ENCODE measurements at places on chromosomes 7 and 10. TPM values are rescaled to one million over a fixed set of nuclear protein-coding genes. Genes with fewer than 3 reads are reported as not detected.

Gene MPP7
- 9.1 TPM for total RNA-seq

Gene DPYSL4
- 10.9 TPM for total RNA-seq

DNA sequence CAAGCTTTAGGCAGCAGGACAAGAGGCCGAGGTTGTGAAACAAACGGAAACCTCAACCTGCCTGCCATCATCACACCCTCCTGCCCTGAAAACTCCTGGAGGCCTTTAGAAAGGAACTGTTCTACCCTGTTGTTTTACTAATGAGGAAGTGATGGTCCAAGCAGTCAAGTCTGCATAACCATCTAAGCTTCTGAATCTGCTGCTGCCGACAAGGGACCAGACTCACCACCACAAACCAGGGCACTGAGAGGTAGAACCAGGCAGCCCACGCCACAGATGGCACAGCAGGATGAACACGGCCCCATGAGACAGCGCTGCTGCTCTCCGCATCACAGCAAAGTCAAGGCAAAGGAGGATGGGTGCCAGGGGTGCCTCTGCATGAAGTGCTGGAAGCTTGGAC, 209.4 kb downstream of the CELF2 start:
- no peak for DNase-seq

DNA sequence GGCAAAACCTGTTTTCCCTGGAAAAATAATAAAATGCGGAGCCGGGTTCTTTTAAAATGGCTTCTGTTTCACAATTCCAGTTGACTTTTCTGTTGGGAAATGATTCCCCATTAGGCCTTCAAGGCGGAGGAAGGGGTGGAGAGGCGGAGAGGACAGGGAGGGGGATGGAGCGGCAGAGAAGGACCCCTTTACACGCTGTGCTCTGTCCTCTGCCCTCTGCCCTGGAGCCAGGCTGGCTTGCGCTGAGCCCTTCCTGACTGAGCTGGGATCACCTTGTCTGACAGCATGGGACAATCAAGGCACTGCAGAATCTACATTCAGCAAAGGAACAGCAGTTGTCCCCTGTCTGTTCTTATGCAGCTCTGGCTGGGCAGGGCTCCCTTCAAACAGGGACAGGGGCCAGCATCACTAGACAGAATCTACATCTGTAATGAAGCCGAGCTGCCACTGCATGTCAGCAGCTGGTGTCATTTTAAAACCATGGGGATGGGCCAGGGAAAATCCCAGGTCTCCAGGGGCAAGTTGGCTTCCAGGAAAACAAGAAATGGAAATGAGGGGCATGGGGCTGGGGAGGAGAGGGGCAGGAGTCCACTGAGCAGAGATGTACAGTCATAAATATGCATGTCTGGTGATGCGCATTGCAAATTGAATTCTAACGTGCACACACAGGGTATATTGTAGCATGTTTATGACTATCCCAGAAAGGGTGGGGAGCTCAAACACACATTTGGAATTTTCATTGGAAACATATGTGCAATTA, 120.0 kb downstream of the MKX start:
- no peak for DNase-seq

Gene GPR85
- total RNA-seq: not detected

- no peak for DNase-seq
Observed at GRCh38 chr10:57825015-57825414, 442.7 kb downstream of the IPMK start.

DNA sequence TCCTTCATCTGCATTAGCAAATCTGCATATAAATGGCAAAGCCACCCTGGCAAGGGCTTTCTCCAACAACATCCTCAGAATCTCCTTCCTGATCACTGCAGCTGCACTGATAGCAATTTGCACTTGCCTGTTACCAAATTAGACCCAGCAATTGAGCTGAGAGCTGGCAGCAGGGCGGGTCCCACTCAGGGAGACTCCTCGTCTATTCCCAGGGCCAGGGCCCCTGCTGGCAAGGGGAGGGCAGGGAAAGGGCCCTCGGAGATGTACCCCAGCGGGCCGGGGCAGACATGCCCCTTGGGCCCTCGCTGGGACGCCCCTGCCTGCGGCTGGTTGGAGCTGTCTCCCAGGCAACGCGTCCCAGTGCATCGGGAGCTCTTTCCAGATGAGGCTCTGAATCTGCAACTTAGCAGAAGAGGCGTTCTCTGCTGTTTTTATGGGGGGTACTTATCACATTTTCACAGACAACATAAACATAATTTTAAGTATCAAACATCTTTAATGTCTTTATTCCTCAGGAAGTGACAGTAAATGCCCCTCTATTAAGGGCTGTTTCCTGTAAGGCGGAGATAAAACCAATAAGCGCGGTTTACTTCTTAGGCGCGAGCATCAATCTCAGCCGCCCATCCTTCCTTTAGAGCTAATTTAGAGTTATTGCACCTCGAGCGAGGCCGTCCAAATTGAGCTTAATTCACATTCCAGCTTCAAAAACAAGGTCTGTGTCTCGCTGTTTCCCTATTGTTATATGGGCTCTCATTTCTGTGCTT, 249.0 kb upstream of the PPP2R2D start:
- DNase-seq: no peak

- DNase-seq: no peak
Observed at GRCh38 chr7:113810080-113810744, 108.6 kb downstream of the PPP1R3A start.

Gene FAM25C
- total RNA-seq: not detected

DNA sequence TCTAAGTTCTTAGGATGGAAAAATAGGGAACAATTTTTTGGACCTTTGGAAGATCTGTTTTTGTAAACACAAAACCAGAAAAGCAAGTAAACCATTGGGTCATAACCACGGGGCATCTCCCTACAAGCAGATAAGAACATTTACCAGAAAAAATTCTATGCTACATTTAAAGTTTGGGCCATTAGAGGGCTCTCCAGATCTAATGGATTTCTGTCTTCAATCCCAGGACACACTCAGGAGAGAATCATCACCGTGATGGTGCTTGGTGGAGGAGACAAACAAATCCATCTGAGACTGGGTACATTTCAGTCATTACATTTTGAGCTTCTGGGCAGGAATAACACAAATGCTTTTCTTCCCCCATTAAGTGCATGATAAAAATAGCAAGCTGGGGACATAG, 178.4 kb upstream of the TARP start:
- DNase-seq: peak; percentile 62

- no peak for DNase-seq
Observed at GRCh38 chr10:71278691-71279588, 40.1 kb upstream of the SLC29A3 start.

Gene PRSS37
- not detected for total RNA-seq

Gene LIPN
- total RNA-seq: not detected

GRCh38 chr7:116862234-116862950, at the start of gene CAPZA2:
CAPZA2 (plus strand) TSS chr7:116862587; CDS start chr7:116862612, 25 bp downstream.
- peak; percentile 94 for DNase-seq

DNA sequence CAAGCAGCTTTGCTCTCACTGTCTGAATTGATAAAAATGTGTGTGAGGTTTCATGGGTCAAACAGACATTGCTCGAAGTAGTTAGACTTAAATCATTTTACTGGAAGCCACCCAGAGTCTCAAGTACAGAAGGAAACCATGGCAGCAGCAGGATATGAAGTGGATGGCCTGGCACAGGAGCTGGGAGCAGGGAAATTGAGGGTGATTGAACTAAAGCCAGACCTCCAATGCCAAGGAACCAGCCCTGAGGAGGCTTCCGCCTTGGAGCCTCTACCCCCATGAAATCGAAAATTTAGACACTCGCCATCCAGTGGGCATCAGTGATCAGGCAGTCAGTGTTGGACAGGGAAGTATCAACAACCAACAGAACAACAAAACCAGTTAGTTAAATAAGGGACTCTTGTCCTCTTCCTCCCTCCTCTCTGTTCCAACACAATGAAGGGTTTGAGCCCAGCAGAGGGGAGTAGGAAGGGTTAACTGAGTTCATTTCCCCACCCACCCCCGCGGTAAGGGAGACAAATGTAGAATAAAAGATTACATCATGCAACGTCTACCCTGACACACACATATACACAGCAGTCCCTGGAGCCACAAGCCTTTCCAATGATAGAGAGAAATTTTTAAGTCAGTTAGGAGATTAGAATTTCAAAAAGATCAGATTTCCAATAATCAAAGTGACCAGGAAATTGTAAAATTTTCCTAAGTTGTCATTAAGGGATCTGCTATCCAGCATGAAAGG, 156.3 kb downstream of the SLC16A9 start:
- DNase-seq: no peak

GRCh38 chr10:80646366-80646765, 108.7 kb downstream of the SH2D4B start:
- DNase-seq: no peak

Gene TLX1
- not detected for total RNA-seq

Gene NME8
- total RNA-seq: not detected

- DNase-seq: no peak
Observed at GRCh38 chr10:42989481-42989921, 87.4 kb upstream of the RET start.

DNA sequence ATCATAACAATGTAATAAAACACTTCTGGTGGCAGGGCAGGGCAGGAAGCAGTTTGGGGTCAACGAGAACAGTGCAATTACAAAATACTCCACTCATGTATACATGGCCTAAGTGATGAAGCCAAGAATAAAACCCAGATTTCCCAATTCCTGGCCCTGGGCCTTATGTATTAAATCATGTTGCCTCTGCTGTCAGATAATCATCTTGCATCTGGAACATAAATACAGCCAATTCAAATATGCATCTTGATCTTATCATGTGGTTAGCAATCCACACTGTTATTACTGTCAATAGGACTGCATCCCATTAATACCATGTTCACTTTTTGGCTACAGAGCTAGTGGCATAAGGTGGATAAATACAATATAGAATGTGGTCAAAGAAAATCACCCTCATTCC, 186.5 kb upstream of the SLC25A13 start:
- DNase-seq: peak; percentile 76

Gene TAF3
- total RNA-seq: 1.2 TPM

GRCh38 chr7:142925413-142925812, 8.1 kb downstream of the TRPV5 start:
- no peak for DNase-seq

- DNase-seq: no peak
Observed at GRCh38 chr10:132453470-132453861, 56.5 kb downstream of the PWWP2B start.

DNA sequence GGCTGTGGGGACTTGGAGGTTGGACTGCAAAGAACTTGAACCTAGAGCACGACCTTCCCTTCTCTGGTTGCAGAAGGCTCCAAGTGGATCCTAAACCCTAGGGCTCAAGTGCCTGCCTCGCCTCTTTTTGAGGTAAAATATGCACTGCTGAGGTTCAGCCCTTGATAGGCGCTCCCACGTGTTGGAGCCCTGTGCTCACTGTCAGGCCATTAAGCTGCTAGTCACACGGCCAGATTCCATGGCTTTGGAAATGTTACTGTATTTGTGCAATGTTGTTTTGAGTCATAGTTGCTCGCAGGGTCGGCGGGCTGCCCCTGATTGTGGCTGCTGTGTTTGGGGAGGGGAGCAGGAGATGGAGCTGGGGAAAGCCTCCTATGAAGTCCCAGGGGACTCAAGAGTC, 39.8 kb upstream of the PCBD1 start:
- DNase-seq: no peak

GRCh38 chr7:144384071-144384470, 19.4 kb downstream of the NOBOX start:
- DNase-seq: no peak

- no peak for DNase-seq
Observed at GRCh38 chr10:72704117-72704516, 12.2 kb downstream of the MCU start.

Gene GDF2
- total RNA-seq: not detected

GRCh38 chr7:86904949-86905834, 154.3 kb downstream of the ELAPOR2 start:
- DNase-seq: peak; percentile 54

GRCh38 chr7:121187676-121188075, 141.1 kb upstream of the WNT16 start:
- no peak for DNase-seq

Gene DNAJC1
- 53.4 TPM for total RNA-seq

- peak; percentile 34 for DNase-seq
Observed at GRCh38 chr10:13526948-13527863, 1.6 kb downstream of the BEND7 start.

GRCh38 chr10:77641788-77642397, 4.3 kb upstream of the KCNMA1 start:
- peak; percentile 100 for DNase-seq

Measured in PC-3 (cell line).